Endodermal cell (in vitro differentiated cells): ENCODE measurements at places on chromosomes 5 and 9. TPM values are rescaled to one million over a fixed set of nuclear protein-coding genes. Genes with fewer than 3 reads are reported as not detected.

- peak; percentile 21 for DNase-seq
These were observed 49.1 kb upstream of the OLFM1 start for GRCh38 chr9:135038331-135038730.

GRCh38 chr5:94239266-94239665 lies 379.1 kb downstream of the KIAA0825 start:
- DNase-seq: no peak

GRCh38 chr9:35619800-35620158 lies 1.6 kb upstream of the CD72 start:
- DNase-seq: no peak

Gene RASEF
- 1.1 and 1.4 TPM in 2 replicates for total RNA-seq

DNA sequence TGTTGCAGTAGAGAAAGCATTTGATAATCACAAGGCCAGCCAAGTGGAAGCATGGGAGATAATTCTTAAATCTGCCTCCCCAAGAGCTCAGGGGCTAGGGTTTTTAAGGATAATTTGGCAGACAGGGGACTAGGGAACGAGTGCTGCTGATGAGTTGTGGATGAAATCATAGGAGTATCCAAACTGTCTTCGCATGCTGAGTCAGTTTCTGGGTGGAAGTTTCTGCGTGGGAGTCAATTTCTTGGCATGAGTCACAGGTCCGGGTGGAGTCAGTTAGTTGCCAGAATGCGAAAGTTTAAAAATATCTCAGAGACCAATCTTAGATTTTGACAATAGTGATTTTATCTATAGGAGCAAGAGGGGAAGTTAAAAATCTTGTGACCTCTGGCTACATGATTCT lies 112.6 kb downstream of the TMC1 start:
- DNase-seq: no peak

- DNase-seq: no peak
These were observed 7.8 kb downstream of the ENG start for GRCh38 chr9:127846443-127847177.

DNA sequence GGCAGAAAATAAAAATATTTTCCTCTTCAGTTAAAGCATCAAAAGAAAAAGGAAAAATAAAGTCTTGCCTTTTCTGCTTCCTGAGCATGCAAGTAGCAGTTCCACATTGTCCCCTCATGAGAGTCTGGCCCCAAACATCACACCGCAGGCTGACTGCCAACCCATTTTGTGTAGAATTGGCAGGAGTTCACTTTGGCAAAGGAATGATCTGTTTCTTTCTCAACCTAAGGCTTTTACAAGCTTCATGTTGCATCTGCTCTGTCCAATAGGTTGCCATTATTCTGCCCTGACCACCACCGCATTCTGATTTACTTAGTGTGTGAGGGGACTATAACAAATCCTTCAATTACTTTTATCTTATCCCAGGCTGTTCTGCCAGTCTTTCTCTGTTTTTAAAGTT lies 249.5 kb downstream of the ISL1 start:
- DNase-seq: no peak

DNA sequence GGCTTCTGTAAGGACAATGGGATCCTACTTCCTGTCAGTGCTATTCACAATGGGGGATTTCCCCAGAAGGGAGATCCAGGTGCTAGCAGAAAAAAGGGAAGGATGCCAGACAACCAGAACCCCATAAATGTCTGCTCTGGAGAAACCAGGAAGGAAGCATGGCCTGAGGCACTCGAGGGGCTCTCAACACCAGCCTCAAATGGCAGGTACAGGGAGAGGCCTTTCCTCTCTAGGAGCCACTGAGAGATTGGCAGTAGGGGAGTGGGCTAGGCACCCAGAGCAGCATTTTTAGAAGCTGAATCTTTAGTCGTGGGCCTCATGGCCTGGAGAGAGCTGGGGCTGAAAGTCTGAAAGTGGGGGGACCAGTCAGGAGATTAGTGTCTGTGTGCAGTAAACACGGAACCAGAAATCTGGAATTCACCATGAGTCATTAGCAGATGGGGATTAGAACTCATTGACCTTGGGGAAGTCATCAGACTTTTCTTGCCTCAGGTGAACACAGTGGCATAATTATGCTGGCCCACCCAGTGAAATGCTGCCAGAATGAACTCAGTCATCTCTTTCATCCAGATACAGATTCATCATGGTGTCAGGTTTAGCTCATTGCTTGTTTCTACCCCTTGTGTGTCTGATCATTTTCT lies 28.3 kb downstream of the ARHGEF28 start:
- DNase-seq: no peak

GRCh38 chr5:43875741-43876140 lies 272.8 kb downstream of the NNT start:
- DNase-seq: no peak

- peak; percentile 95 for DNase-seq
These were observed 15.9 kb upstream of the C5orf47 start for GRCh38 chr5:173972925-173973615.

Gene CD72
- 5.1 to 8.2 TPM (median 6.9 TPM) in 3 replicates for total RNA-seq

Gene COL23A1
- total RNA-seq: 58.5 and 71.3 TPM in 2 replicates

Gene TMEM161B
- 15.0 and 17.2 TPM in 2 replicates for total RNA-seq

DNA sequence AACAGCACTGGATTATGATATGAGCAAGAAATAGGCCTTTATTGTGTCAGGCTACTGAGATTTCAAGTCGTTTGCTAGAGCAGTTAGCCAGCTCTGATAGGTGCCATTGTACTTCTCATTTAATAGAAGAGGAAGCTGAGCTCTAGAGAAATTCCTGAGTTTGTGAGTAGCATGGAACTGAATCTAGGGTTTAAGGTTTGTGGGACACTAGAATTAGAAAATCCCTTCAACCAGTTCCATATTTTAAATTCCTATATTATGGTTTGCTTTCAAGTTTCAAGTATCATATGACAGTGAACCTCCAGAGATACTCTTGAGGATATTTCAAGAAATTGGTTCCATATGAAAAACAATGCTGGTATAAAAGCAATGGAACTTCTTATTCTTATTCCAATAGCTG lies 87.6 kb downstream of the ANKRD55 start:
- DNase-seq: no peak

GRCh38 chr9:3193791-3194190 lies 332.0 kb downstream of the RFX3 start:
- DNase-seq: no peak

DNA sequence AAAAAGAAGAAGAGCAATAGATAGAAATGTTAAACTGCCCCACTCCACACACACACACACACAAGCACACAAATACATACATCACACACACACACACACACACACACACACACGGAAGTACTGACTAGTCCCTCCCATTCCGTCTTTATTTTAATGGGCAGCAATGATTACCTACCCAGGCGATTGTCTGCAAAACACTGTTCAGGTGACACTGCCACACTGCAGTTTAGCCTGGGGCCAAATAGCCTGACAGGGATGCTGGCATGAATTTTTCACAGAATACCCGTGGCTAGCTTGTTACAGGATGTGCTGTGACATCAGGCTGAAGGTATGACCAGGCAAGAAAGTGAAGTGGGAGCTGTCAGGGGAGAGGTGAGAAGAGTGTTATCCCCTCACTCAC lies 86.9 kb downstream of the FRMD3 start:
- DNase-seq: no peak
